Left kidney (tissue), 8 donors: ENCODE measurements at places on chromosomes 12 and 14. TPM values are rescaled to one million over a fixed set of nuclear protein-coding genes. Genes with fewer than 3 reads are reported as not detected.

DNA sequence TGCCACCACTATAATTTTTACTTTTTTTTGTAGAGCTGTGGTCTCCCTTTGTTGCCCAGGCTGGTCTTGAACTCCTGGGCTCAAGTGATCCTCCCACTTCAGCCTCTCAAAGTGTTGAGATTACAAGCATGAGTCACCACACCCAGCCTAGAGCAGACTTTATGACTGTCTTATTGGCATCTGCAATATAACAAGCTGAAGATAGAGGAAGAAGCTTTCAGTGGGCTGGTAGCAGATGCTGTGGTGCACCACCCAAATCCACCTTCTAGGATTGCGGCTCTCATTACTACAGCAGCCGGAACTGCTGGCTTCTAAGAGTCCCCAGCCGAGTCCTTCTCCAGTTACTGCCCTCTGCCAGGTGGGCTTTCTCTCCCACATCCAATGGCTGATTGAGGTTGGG is 7.6 kb upstream of the STK38L start:
- no peak for DNase-seq

GRCh38 chr12:75944097-75944904 is 87.3 kb downstream of the PHLDA1 start:
- DNase-seq = no peak

DNA sequence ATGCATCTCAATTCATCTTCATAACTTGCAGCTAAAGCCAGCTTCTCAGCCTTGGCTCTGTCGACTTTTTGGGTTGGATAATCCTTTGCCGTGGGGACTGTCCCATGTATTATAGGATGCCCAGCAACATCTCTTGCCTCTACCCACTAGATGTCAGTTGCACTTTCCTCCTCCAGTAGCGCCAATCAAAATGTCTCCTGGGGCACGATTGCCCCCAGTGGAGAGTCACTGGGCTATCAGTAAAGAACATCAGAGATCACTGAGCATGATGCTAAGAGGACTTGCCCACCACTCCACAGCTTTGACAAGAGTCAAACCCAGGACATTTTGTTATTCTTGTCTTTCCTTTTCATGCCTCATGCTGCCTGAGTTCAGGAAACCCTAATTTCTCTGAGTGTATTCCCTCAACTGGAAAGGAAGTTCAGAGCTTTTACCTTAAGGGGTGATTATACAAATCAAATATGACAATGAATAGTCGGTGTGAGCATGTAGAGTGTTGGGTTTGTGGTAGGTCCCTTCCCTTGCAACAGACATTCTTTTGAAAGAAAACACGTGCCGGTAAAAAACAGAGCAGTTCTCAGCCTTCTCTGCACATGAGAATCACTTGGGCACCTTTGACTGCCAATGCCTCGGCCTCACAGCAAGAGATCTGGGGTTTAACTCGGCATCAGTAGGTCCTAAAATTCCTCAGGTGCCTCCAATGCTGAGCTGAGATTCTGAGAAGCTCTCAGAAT is 980.6 kb downstream of the VRK1 start:
- no peak for DNase-seq

DNA sequence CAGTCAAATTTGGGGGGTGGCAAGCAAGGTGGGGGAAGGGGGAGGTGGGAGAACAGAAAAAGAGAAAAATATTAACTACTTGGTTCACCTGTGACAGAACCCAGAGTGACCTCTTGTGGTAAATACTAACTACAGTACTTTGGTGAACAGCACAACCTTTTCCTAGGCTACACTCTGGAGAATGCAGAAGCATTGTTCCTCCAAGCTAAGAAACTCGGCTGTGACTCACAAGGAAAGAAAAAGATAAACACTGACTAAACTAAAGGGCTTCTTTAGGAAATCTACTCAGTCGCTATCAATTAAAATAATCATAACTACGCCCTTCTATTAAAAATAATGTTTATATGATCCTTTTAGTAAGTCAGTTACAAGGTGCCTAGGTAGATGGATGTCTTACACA is 5.4 kb downstream of the KCNH5 start:
- DNase-seq = peak; percentile 28

DNA sequence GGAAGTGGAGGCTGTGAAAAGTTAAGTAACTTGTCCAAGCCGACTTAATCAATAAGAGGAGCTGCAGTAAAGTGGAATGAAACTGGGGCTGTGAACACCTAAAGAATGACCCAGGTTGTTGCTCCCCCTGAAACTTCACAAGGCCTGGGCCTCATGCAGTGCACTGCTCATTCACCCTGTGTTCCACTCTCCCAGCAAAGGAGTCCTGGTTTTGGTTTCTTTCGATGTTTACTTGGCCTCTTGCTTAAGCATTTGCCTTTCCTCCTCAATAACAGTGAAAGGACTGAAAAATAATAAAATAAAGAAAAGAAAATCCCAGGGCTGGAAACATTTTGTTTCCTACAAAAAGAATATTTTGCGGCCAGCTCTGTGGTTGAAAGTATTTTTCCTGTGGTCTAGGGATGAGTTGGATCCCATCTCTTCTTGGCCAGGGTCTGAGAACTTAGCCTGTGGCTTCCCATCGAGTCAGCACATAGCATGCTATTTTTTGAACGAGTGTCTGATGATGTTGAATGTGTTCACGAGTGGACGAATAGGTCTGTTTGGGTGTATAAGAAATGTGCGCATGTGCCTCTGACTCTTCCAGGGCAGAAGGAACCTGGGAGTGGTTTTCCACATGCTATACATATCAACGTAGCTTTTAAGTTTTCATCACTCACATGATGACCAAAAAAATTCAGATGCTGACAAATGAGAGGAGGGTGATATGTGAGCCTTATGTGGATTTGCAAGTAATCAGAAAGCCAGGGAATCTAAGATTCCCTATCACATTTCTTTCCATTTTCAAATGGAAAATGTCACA is 349.8 kb downstream of the ZFP36L1 start:
- DNase-seq = no peak

DNA sequence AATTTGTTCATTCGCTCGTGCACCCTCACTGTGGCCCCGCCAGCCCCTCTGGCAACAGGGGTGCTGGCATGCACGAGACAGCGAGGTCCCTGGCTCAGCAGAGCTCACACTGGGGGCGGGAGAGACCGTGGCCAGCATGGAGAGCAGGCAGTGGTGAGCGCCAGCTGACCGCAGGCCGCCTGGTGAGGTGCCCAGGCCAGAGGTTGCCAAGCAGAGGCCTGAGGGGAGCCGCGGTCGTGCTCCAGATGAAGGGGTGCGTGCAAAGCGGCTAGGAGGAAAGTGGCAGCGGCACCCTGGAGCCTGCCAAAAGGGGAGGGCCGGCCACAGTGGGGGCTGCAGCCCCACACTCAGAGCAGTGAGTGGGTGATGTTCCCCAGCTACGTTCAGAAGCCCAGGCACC is 56.1 kb downstream of the CDC42BPB start:
- DNase-seq = no peak

DNA sequence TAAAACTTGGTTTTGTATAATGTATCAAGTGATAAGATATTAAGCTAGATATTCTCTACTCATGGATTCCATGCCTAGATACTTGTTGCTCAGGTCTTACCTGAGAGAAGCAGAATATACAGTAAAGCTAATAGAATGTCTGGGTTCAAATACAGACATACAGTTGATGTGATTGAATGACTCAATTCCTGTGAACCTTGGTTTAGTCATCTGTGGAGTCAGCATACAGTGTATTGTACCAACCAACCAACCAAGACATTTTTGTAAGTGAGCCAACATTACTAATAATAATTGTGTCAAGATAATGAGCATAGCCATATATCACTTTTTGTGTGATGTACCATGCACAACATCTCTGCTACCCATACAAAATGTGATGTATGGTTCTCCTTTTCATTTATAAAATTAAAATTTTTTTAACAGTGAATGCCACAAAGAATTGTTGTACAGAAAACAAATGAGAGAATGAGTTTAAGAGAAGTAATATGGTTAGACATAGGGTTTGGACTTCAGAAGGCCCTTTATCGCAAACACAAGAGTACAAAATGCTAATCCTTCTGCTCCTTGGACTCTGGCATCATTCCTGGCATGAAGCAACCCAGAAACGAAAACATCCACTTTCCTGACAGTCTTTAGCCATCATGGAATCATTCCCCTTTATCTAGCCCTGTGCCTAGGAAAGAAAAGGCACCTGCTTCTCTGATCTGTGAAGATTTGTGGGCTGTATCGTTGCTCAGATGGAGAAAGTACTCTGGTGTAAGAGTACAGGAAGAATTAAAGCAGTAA is 977.2 kb upstream of the USP15 start:
- DNase-seq = no peak

GRCh38 chr12:121062391-121063045 is 23.5 kb upstream of the OASL start:
- DNase-seq = no peak

DNA sequence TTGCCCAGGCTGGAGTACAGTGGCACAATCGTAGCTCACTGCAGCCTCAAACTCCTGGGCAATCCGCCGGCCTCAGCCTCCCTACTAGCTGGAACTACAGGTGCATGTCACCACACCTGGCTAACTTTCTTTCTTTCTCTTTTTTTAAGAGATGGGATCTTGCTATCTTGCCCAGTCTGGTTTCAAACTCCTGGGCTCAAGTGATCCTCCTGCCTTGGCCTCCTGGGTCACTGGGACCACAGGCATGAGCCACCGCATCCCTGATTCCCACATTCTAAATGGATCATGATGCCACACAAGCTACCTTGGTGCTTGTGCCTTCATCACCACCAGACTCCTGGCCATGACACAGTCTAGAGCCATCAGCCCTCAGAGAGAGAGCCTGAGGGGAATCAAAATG is 43.8 kb downstream of the PRKAB1 start:
- DNase-seq = no peak

GRCh38 chr12:75599061-75599460 is 87.7 kb upstream of the KRR1 start:
- DNase-seq = no peak

GRCh38 chr12:27771481-27772327 is 8.3 kb upstream of the KLHL42 start:
- DNase-seq = no peak

DNA sequence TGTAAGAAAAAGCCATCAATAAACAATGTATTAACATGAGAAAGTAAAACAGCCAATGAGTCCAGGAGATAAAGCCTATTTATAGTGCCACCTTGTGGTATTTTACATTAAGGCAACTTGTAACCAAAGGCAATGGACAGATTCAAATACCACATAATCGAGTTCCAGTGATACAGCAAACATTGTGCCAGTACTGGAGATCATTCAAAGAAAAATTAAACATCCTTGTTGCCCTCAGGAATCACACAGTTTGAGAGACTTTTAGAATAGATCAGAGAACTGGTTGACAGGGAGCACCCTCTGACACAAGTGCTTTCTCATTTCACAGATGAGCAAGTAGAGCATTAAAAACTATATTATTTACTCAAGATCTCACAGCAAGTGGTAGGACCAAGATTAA is 98.1 kb downstream of the DDHD1 start:
- DNase-seq = peak; percentile 53

- no peak for DNase-seq
Measured at GRCh38 chr12:92068459-92068858, 77.2 kb downstream of the BTG1 start.

GRCh38 chr12:117671734-117672133 is 297.1 kb downstream of the KSR2 start:
- DNase-seq = no peak

DNA sequence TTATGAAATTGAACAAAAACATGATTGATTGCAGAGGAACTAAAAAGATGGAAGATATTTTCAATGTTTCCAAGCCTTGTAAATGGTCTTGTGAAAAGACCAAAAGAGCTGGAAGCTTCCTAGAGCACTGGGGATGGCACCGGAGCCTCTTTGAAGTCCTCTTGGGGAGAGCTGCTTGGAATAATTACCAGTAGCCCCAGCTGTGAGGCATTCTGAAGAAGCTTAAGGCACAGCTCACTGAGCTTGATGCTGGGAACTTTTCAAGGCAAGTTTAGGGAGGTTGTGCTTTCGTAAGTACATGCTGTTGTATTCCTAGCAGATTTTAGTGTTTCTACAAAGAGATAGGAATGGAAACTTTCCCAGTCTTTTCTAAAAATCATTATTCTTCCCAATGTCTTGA is 13.9 kb downstream of the PDZRN4 start:
- no peak for DNase-seq

GRCh38 chr12:4148418-4149056 is 125.0 kb upstream of the CCND2 start:
- no peak for DNase-seq

DNA sequence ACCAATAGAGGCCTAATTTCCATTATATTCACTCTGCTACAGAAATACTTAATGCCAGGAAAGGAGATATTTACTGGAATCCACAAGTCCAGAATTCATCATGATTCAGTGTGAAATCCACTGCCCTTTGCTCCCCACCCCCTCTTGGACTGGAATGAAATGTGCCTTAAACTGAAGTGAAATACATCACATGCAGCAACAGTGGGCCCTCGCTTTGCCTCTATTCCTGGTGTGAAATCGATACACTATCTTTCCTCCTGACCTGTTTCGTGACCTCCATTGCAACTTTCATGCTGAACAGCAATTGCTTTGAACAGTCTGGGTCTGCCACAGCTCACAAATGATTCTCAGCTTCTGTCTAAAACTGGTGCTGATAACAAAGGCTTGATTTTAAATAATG is 100.6 kb downstream of the NPAS3 start:
- DNase-seq = no peak

DNA sequence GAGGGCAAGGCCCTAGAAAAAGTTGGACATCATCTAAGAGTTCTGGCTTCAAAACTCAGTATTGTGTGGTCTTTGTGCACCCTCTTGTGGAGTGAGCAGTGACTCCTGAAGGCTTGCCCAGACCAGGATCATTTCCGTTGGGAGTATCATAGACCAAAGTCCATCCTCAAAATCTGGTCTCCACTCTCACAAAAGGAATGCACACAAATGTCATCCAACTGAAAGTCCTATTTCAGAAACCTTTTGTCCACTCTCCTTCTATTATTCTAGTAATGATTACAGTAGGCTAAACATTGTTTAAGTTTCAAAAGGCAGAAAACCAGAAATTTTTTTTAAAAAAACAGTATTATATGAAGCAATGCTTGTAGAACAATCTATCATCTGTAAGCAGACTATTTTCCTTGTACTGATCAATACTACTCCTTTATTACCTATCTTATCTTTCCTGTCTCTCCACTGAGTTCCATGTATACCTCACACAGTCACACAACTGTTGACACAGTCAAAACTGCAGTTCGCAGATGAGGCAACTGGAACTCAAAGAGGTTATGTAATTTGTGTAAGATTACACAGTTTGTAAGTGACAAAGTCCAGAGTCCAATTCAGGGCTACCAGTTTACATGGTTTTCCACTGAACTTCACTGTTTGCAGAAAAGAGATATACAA is 41.4 kb downstream of the COX16 start:
- peak; percentile 63 for DNase-seq

The FOXM1 gene
- polyA plus RNA-seq = 46.4 TPM

The CKB gene
- polyA plus RNA-seq = 103 TPM

The STAB2 gene
- polyA plus RNA-seq = 1.9 TPM

The MAP1LC3B2 gene
- polyA plus RNA-seq = 10.4 TPM

The RND1 gene
- 2.4 TPM for polyA plus RNA-seq

The KRT7 gene
- 56.5 TPM for polyA plus RNA-seq

The KRT78 gene
- not detected for polyA plus RNA-seq

The MYF6 gene
- 0.15 TPM for polyA plus RNA-seq
